ENCODE measurements at places on chromosomes 13 and 19.

GRCh38 chr13:110471156-110471832 lies 90.2 kb downstream of the RAB20 start:
- DNase-seq = peak; percentile 14

- DNase-seq = peak; percentile 53
Observed at GRCh38 chr13:45219938-45220375, 19.1 kb upstream of the KCTD4 start.

- no peak for DNase-seq
Observed at GRCh38 chr19:11737964-11738745, 591 bp downstream of the ZNF823 start.

GRCh38 chr19:40155749-40156265 lies 35.4 kb upstream of the MAP3K10 start:
- peak; percentile 32 for DNase-seq

DNA sequence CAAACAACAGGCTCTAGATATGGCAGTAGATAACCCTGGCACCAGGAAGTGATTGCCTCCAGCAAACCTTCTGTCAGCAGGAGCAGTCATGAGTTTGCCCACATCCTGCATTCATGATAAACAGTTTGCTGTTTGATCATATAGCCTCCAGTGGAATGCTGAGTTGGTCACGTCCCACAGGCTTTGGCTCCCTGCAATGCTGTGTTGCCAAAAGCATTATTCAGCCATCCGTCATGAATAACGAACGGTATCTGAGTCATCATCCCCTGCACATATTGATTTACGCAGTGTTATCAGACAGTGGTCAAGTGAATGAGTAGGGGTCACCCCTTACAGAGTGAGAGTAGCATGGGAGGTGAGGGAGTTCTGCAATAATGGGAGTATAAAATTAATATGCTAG lies 21.9 kb upstream of the ZNF432 start:
- no peak for DNase-seq

- DNase-seq = no peak
Observed at GRCh38 chr13:73025217-73026012, 33.4 kb upstream of the KLF5 start.

DNA sequence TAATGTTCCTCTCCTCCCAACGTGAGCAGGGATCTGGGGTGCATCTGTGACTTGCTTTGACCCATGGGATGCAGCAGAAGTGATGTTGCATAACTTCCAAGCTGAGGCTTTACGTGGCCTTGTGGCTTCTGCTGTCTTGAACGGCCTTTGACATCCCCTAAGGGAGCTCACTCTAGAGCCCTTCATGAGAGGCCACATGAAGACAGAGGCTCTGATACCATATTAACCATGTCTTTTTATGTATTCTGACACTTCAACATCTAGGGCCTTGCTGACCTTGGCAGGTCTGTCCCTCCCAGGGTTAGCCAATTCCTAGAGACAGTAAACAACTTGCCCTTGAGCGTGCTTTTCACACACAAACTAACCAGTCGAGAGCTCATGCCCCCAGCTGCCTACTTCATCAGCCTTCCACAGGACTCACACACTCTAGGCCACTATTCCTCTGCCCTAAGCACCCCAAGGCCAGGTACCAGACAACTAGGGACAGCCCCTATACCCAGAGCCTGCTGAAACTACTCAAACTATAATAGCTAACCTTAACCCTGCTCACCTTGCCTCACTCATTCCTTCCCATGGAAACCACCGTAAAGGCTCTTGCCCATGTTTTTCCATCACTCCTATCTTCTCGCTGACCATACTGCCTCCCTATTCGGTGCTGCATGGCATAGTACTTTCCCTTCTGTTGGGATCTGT lies 45.4 kb downstream of the CCDC70 start:
- DNase-seq = peak; percentile 43

GRCh38 chr13:67273001-67273400 lies 42.9 kb upstream of the PCDH9 start:
- no peak for DNase-seq

DNA sequence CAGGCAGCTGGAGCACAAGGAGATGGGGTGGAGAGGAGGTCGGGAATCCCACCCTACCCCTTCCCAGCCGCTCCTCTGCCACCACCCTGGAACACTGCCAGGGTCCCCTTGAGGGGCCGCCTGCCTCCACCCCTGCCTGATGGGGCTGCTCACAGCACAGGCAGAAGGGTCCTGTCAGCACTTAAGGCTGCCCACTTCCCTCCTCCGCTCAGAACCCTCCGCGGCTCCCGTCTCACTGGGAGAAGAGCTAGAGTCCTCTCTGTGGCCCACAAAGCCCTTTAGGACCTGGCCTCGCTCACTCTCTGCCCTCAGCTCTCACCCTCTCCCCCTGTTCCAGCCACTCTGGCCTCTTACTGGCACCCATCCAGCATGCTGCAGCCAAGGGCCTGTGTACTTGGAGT lies 3.4 kb upstream of the POLD1 start:
- no peak for DNase-seq

GRCh38 chr19:10191347-10191746 lies 3.4 kb downstream of the DNMT1 start:
- DNase-seq = no peak

- peak; percentile 86 for DNase-seq
Observed at GRCh38 chr19:49666120-49666444, 349 bp downstream of the BCL2L12 start.

DNA sequence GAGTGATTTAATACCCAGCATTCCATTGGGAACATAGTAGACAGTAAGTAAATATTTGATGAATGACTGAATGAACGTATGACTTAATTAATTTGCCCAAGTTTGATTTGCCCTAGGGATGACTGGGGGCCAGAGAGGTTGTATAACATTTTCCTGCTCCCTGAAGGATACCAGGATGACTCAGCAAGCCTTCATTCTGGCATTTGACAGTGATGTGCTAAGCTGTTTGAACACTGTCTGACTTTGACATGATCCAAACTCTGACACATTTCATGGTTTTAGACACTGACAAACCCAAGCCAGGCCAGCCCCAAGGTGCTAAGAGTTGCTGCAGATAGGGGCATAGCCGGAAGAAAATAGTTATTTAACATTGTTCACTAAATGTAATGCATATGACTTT lies 53.4 kb upstream of the KLF12 start:
- DNase-seq = no peak

- DNase-seq = no peak
Observed at GRCh38 chr13:31435536-31435935, 235.8 kb downstream of the B3GLCT start.

DNA sequence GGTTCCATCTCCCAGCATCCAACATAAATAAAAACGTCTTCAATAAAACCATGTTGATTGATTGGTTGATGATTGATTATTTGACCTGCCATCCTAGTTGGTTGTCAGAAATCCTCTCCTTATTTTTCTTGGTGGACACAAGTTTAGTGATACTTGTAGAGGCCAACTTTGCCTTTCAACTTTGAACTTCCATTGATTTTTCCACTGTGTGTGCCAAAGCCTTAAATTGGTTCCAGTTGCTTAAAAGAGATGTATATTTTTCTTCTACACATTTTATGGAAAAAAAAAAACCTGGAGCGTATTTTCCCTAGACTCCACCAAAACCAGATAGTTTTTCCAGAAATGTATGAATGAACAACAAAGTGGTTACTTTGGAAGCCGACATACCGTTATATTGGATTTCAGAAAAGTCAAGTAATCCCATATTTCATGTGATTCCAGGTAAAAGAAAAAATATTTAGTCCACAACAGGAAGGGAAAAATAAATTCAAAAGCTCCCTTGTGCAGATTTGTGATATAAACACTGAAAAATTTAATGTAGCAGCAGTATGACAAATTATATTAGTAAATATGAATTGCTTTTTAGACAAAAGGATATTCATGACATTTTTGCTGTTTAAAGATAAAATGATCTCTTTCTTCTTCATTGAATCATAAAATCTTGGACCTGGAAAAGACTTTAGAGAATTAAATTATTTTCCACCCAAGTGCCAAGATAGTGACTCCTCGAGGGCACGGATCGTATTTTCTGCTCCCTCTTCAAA lies 85.2 kb downstream of the MBNL2 start:
- no peak for DNase-seq

DNA sequence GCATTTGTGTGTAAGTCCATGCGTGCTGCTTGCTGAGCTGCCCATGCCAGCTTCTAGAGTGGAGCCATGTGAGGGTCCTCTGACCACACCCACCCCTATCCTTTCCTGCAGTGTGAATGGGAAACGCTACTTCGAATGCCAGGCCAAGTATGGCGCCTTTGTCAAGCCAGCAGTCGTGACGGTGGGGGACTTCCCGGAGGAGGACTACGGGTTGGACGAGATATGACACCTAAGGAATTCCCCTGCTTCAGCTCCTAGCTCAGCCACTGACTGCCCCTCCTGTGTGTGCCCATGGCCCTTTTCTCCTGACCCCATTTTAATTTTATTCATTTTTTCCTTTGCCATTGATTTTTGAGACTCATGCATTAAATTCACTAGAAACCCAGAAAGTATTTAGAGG lies 10.3 kb downstream of the TBCB start:
- DNase-seq = no peak

- peak; percentile 45 for DNase-seq
Observed at GRCh38 chr19:44747739-44748425, 626 bp upstream of the BCL3 start.

DNA sequence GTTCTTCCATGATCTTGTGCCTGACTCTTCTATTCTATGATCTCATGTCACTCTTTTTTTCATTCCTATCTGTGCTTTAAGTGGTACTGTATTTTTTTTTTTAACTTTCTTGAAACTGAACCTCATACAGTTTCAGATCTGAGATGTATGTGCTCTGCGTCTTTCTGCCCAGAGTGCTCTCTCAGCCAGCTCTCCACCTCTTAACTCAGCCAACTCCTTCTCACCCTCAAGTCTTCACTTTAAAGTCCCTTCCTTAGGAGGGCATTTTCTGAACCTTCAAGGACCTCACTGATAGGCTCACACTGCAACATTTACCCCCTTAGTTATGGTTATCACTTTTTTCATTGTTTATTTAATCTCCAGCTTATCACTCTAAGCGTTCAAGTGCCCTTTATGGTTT lies 158.7 kb downstream of the IRS2 start:
- no peak for DNase-seq

- no peak for DNase-seq
Observed at GRCh38 chr19:53076984-53077383, 26.2 kb downstream of the ZNF160 start.

DNA sequence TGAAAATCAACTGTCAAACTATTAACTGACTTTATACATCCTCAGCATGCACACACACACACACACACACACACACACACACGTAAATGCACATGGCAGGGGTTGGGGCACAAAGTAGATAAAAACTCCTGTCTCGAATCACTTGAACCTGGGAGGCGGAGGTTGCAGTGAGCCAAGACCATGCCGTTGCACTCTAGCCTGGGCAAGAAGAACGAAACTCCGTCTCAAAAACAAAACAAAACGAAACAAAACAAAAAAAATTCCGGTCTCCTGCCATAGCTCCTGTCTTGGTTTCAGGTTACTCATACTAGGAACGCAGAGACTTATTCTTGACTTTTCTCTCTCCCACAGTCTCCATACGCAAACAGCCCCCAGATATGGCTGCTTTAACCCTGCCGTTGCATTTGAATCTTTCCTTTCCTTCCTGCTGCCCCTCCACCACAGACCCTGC lies 148.9 kb downstream of the SHISA2 start:
- DNase-seq = no peak

GRCh38 chr13:85441364-85441763 lies 357.9 kb downstream of the SLITRK6 start:
- no peak for DNase-seq

GRCh38 chr19:38666663-38667511 lies 19.4 kb downstream of the ACTN4 start:
- no peak for DNase-seq

GRCh38 chr13:48741377-48741776 lies 87.6 kb downstream of the CYSLTR2 start:
- DNase-seq = no peak

- DNase-seq = no peak
Observed at GRCh38 chr13:88085036-88085435, 413.9 kb downstream of the SLITRK5 start.

GRCh38 chr19:17944301-17944700 lies 11.5 kb downstream of the CCDC124 start:
- no peak for DNase-seq

DNA sequence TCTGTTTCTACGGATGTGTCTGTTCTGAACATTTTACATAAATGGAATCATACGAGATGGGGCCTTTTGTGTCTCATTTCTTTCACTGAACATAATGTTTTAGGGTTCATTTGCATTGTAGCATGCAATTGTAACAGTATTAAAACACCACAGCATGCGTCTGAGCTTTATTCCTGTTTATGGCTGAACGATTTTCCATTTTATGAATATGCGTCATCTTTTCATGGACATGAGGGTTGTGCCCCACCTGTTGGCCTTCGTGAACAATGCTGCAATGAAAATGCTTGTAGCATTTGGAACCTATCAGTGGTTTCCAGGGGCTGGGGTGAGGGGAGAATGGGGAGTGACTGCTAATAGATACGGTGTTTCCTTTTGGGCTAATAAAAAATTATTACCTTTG lies 5.1 kb downstream of the OR10H1 start:
- peak; percentile 2 for DNase-seq

GRCh38 chr13:72507416-72508199 lies 219.8 kb downstream of the MZT1 start:
- no peak for DNase-seq

DNA sequence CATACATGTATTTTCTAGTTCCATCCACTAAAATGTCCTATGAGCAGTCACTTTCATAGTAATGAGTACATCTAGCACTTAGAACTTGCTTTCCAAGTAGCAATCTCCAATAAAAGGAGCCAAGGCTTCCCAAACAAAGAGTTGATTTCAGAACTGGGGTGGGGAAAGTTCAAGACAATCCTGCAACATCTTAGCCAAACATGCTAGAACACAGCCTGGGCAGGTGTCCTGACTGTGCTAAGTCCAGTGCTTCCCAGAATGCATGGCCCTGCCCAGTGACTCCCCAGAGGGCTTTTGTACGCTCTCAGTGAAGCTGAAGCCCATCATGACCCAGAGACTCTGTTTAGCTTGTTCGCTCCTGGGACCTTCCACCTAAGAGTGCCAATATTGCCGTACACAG lies 106.7 kb upstream of the UBAC2 start:
- DNase-seq = no peak

- peak; percentile 60 for DNase-seq
Observed at GRCh38 chr19:41528106-41528505, 47.9 kb upstream of the CEACAM21 start.

- DNase-seq = no peak
Observed at GRCh38 chr13:110331362-110331761, 24.3 kb downstream of the COL4A2 start.

- DNase-seq = no peak
Observed at GRCh38 chr19:50777830-50778303, 7.6 kb downstream of the GPR32 start.

- no peak for DNase-seq
Observed at GRCh38 chr19:31504221-31504620, 155.0 kb upstream of the TSHZ3 start.

- DNase-seq = no peak
Observed at GRCh38 chr19:12970070-12970820, 869 bp downstream of the DAND5 start.

GRCh38 chr13:112032186-112032993 lies 34.6 kb upstream of the SOX1 start:
- DNase-seq = no peak

GRCh38 chr13:111314852-111315251 lies 5.6 kb upstream of the TEX29 start:
- DNase-seq = no peak

All from Kasumi-1 (cell line).